ENCODE measurements at places on chromosomes 7 and 10.
A peak's percentile ranks its signal among the peaks of the same experiment; 100 is the strongest.

- DNase-seq, result no peak
These were observed 63.6 kb upstream of the HGF start for GRCh38 chr7:81833401-81833800.

DNA sequence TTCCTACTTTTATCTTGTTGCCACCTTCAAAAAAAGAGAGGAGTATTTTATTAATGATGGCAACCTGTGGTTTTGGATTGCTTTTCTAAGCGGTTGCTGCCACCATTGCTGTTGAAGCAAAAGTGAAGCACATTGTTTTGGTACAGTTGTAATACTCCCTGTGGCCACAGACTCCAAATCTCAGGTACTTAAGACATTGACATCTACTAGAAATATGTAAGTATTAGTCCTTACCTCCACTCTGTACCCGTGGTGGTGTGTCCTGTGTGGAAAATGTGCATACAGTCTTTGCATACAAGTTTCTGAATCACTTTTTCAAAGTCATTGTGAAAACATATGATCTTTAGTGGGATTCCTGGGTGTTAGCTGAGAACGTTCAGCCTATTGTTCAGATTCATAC is 85.7 kb downstream of the ANLN start:
- DNase-seq, result peak; percentile 38

- DNase-seq, result no peak
These were observed 4.1 kb downstream of the ZNF680 start for GRCh38 chr7:64558781-64559180.

DNA sequence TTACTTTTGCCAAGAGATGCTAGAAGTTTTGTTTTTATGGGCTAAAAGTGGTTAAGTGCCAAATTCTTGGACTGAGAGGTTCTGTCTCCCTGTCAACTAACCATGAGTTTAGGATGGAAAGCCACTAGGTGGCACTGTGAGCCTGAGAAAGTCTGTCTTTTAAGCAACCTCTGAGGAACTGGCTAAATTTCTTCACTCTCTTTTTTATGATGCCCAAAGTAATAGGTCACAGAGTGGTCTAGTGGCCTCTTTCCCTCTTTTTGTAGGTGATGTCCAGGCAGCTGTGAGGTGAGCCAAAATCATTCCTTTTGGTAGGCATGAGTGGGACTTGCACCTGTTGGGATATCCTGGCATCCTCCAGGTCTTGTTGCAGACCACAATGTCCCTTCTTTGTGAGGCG is 56.8 kb downstream of the SND1 start:
- peak; percentile 67 for DNase-seq

DNA sequence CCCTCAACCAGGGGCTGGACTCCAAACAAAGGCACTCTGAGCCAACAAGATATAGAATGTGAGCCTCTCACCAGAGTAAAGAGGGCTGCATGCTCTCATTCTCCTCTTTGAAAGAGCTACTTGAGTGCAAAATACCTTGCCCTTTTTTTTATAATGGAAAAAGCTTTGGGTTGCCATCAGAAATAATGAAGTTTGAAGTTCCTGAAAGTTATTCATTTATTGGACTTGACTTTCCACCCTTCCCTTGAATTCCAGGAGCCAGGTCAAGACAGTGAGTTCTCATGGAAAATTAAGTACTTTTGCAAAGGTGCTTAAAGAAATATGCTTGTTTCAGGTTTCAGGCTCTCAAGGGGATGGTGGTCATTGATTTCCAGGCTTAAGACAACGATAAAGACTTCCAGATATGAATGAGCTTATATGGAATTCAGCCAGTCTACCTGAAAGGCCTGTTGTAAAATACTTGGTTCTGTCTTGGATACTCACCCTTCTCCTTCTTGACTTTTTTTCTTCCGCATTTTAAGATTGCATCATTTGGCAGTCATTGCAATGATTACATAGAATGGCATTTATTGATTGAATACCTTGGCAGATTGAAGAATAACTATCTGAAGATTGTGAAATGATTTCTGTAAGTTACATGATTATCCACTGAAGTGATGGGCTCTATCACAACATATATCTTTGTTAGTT is 696.4 kb downstream of the INHBA start:
- no peak for DNase-seq

DNA sequence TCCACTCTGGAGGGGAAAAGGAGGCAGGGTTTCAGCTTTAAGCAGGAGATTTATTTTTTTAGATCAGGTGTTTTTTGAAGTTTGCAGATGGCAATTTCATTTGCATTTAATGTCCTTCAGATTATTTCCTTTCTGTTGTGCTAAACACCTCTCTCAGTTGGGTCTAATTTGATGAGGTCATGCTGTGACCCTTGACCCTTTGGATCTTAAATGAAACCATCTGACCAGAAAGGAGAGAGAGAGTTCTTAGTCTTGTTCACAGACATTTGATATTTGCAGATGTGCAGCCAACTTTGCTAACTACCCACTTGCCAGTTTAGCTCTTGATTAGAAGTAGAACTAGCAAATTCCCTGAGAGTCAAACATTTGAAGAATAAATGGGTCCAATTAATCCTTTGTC is 101.5 kb upstream of the RAB11FIP2 start:
- no peak for DNase-seq

- no peak for DNase-seq
These were observed 176.1 kb upstream of the SEMA3C start for GRCh38 chr7:81094952-81095351.

DNA sequence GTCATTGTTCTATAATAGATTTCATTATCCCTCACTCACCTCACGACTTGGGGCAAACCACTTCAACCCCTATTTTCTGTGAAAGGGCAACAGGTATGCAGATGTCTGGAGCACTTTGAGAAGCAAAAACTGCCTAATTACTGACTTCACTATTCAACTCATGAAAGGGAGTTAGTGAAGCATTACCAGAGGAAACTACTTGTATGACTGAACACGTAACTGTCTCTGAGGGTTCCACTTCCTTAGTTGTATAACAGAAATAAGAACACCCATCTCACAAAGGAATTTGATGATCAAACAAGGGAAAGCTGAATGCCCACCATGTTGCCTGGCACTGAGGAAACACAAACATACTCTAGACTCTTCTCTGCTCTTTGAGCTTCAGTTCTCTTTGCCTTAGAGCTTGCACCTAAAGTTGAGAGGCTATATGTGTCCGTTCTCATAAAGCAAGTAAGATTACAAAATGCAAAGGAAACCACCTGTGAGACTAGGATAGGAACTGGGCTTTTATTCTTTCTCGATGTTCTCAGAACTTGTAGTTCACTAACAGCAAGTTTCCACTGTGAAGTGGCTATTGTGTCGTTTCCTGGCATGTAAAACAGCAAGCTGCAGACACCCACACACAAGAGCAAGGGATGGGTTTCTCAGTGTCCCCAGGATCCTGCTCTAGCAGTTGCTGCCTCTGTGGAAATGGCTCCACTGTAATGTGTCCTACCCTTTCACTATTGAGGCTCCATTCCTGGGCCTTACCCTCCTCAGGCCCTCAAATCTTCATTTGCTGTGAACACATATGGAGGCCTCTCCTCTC is 2.6 kb downstream of the TMEM243 start:
- peak; percentile 60 for DNase-seq

GRCh38 chr10:132187430-132188138 is 836 bp downstream of the DPYSL4 start:
- no peak for DNase-seq

GRCh38 chr10:4546500-4546899 is 279.5 kb upstream of the AKR1E2 start:
- peak; percentile 51 for DNase-seq

- no peak for DNase-seq
These were observed 196.4 kb upstream of the PCLO start for GRCh38 chr7:83359108-83359507.

DNA sequence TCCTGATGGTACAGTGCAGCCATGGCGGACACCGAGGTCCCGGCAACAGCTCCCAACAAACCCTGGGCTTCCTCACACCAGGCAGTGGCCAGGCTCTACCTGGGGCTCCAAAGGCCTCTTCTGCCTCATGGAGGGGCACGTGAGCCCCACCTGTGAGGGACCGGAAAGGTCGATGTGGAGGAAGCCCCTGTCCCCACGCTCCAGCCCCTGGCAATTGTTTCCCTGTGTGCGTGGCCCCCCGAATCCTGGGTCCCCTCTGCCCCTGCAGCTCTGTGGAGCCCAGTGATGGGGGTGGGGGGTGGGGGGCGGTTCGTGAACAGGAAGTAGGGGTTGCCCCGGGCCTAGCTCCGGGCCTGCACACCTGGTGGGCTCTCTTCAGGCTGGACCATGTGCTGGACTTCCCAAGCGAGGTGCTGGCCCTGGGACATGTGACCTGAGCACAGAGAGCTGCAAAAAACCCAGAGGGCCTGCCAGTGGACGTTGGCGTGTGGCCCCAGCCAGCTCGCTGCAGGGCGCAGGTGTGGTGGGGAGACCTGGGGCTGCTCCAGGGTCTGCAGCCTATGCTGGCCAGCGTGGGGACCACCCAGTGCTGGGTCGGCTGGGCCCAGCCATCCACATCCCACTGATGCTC is 72.6 kb downstream of the INPP5A start:
- no peak for DNase-seq

GRCh38 chr7:25664593-25664992 is 436.3 kb upstream of the NPVF start:
- no peak for DNase-seq

GRCh38 chr10:1851762-1852161 is 114.4 kb upstream of the ADARB2 start:
- DNase-seq, result no peak

DNA sequence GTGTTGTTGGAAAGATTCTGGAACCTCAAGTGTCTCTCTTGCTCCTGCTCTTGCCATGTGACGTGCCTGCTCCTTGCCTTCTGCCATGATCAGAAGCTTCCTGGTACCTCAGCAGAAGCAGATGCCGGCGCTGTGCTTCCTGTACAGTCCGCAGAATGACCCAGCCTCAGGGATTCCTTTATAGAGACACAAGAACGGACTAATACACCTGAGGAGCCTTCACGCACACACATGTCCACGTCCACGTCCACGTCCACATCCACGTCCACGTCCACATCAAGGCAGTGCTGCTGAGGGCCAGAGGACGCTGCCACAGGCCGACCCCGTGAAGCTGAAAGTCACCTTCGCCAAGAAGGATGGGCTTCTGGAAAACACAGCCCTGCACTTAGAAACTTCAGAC is 190.1 kb downstream of the MAD1L1 start:
- no peak for DNase-seq

GRCh38 chr10:24128066-24128730 is 80.7 kb upstream of the KIAA1217 start:
- DNase-seq, result no peak

GRCh38 chr7:122219253-122219865 is 75.3 kb upstream of the AASS start:
- no peak for DNase-seq

GRCh38 chr7:81110673-81111072 is 191.8 kb upstream of the SEMA3C start:
- DNase-seq, result no peak

- peak; percentile 84 for DNase-seq
These were observed 3.8 kb downstream of the DEPP1 start for GRCh38 chr10:44974628-44975430.

- no peak for DNase-seq
These were observed 144.9 kb downstream of the KIF20B start for GRCh38 chr10:89846281-89846630.

- peak; percentile 52 for DNase-seq
These were observed 486 bp downstream of the HIPK2 start for GRCh38 chr7:139777133-139777891.

GRCh38 chr10:70760271-70760787 is 24.8 kb downstream of the TBATA start:
- DNase-seq, result no peak

DNA sequence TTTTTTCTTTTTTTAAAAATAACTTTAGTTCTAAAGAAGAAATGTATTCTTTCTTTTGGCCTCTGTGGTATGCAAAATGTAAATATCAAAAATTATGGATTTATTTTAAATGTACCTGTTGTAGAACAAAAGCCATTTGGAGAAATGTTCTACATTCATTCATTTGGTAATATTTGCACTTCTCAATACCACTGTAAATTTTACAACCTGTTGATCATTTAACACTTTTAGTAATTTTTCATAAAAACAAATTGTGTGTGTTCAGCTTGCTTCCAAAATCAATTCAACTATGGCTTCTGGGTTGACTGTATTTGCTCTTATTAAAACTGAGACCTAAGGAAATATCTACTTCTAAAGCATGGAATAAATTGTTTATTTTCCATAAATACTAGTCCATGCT is 2.3 kb upstream of the IGF2BP3 start:
- DNase-seq, result no peak

- no peak for DNase-seq
These were observed 61.5 kb downstream of the C10orf120 start for GRCh38 chr10:122638106-122638505.

DNA sequence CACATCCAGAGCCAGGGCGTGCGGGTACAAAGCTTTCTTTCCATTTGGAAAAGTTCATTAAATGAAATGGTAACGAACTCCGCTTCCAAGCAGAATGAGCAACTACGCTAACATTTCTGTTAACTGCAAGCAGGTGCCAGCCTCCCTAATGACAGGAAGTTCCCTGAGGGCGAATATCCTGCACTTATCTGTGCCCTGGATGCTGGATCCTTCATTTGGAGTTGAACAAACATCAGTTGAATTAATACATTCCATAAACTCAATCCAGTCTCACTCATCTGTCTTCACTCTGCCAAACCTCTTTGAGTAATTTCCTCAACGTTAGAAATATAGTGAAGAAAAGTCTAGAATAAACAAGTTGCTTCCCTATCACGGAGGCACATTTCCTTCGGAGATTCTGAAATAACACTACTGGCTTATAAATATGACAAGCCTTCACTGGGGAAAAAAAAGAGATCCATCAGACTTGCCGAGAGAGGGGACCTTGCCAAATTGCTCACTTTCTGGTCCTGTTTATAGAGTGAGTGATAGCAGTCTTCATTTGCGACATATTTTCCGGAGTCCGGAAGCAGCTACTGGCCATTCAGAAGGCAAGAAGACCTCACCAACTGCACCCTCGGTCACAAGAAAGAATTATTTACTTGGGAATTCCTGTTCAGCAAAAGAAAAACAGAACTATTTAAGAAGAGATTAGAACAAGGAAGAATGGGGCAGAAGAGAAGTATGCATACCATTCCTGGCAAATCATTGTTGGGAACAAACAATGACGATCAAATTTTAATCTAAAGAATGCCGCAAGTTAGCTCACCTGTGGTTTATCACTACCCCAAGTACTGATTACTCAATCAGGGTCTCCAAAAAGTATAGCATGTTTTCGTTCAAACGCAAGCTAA is 196.4 kb downstream of the FAM107B start:
- DNase-seq, result no peak
